ENCODE measurements at places on chromosomes 5 and 9.

DNA sequence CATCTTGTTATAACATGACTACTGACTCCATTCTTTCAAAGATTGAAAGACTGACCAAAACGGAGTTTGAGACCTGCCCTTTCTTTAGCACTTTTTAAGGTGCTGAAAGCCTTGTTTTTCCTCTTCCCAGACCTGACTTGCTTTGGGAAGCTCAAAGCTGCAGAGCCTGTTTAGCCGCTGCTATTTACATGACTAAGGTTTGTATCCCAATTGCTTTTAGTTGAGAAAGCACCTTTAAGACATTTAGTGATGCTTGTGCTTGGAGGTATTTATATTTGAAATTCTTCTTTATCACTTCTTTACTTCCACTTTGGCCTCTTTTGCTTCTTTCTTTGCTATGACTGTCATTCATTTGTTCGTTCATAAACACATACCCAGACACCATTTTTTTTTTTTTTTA, 182.6 kb upstream of the ELL2 start:
- no peak for DNase-seq

DNA sequence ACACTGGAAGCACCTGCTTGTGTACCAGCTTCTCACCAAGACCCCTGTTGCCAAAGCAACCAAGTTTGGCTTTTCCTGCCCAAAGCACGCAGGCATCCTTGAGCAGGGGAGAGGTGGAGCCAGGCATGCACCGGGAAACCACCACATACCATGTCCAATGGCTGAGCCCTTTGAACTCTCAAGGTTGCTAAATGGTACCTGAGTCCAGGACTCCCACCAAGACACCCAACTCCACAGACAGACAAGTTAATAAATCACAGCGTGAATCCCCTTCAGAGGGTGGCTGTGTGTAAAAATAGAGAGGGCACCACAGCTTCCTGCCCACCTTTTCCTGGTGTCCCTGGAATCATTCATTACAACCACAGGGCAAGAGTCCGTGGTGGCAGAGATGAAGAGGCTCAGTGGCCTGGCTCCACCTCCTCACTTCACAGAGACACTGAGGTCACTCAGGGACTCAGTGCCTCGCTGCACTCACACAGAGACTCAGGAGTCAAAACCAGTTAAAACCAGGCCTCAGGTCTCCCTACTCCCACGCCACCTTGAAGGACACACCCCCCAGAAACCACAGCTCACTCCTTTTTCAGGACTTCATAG, 143.7 kb downstream of the C5orf15 start:
- DNase-seq: no peak

DNA sequence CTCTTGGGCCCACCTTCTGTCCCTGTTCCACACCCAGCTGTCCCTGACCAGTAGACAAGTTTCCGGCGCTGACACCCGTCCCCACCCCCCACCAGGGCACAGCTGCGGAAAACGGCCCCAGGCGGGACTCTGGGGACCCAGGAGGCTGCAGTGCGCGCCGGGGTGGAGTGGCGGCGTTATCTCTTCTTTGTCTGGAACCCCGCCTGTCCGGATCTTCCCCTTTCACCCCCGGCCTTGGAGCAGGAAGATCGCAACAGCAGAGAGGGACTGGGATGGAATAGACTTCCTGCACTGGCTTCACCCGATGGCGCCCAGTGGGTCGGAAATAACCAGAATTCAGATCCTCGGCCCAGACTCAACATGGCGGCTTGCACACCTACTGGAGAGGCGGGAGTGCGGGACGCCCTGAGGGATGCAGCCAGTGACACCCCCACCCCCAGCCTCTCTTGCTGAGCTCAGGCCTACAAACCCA, 4.7 kb downstream of the PAX5 start:
- DNase-seq: no peak

GRCh38 chr9:129289131-129289731, 111.2 kb upstream of the IER5L start:
- no peak for DNase-seq

- DNase-seq: no peak
Observed at GRCh38 chr5:103393101-103393754, 134.7 kb downstream of the MACIR start.

- no peak for DNase-seq
Observed at GRCh38 chr9:129145841-129146292, 32.2 kb downstream of the IER5L start.

- DNase-seq: no peak
Observed at GRCh38 chr9:3762076-3762475, 236.3 kb upstream of the RFX3 start.

DNA sequence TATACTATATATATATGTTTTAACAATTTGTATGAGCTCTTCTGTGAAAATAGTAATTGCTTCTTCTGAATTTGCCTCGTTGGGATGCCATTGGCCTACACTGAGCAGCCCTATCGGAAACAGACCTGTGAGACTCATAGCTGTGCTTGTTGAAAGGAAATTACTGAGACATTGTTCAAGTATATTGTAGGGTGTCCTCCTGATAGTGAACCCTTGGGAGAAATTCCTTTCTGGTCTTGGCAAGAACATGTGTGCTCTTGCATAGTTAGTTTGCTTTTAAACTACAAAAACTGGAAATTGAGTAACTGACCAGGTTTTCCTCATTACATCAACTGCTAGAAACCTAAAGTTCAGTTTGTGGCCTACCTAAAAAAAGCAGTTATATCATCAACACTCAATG, 160.9 kb downstream of the LURAP1L start:
- no peak for DNase-seq

DNA sequence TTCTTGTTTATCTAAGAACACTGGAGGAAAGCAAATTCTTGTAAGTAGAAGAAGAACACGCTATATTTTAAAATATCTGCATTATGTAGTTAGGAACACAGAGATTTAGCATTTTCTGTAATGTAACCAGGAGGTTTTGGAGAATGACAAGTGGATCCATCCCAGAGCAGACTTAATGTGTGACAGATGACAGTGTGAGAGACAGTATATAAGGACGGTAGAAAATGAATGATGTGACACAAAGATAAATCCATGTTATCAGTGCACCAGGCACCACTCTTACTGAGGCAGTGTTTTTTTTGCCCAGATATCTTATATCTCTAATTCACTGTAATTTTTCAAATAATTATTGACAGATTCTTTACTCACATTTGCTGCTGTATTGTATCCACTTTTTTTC, 239.0 kb upstream of the KCNN2 start:
- no peak for DNase-seq

DNA sequence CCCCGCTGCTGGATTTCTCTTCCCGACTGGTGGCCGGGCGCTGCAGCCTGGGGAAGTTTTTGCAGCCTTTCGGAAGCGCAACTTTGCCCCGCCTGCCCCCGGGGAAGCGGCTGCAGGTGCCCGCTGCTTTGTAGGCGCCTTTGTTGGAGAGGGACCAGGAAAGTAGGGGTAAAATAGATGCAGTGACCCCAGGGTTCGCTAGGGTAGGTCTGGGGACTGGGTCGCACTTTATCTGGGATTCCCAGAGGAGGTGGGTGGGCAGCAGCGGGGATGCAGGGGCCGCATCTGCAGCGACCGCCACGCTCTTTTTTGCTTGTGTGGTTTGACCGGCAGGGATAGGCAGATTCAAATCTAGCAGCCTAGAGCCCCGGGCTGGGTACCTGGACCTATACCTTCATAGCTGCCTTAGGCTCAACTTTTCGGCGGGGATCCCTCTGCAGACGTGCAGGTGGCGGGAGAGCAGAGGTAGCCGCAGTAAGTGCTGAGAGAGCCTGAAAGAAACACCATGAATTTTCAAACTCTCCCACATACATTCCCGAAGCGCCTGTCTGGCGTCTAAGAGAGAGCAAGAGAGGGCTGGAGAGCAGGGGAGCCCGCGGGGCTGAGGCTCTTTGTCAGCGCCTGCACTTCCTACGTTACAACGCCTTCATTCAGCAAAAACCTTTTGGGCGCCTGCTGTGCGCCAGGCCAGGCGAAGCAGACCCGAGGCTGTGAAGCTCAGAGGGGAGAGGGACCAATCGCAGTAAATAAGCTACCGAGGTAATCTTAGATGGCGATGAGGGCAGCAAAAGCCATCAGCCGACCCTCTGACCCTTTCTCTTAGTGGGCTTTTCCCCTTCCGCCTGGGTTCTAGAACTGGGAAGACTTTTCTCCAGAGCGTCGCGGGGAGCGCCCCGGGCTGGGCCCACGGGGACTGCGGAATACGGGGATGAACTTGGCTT, 642 bp downstream of the SV2C start:
- no peak for DNase-seq

GRCh38 chr9:132910376-132910775, 31.7 kb downstream of the SPACA9 start:
- DNase-seq: no peak

GRCh38 chr5:136033848-136034247, 5.1 kb downstream of the TGFBI start:
- DNase-seq: no peak

Data from cortex of kidney (tissue), 1 donor.